ENCODE measurements at places on chromosomes 2 and 18.

DNA sequence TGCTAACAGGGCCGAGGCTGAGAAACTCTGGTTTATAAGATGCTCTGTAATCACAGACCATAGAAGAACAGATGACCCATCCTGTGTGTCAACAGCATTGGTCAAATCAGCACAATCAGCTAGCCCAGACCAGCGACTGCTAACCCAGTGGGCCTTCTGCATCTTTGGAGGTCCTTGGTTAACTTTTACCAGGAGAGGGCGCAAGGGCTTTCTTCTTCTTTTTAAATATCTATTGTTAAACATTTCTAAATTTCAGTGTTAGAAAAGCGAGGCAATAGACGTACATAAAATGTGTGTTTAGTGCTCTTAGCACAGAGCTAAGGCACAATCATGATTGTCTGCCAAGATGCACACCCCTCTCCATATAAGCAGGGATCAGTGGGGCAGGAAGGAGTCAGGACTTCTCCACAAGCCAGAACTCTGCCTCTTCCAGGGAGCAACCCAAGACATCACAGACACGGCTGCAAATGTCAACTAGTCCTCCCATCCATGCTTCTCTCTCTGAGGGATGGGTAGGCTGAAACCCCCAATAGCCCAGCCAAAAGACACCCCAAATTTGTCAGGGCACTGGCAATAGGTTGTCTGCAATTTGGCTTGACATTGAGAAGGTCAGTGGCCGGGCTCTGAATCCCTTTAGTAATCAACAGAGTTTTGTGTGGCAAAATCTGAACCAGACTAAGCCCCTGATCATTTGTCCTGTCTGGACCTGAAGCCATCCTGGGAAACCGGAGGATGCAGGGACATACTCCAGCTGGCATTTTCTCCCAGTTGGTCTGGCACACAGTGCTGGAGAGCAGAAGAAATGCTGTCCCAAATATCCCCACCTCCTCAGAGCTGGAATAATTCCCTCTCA, 188.2 kb downstream of the BCL2 start:
- peak; percentile 50 for DNase-seq

- DNase-seq: no peak
Observed at GRCh38 chr2:54370405-54371104, 85.6 kb upstream of the SPTBN1 start.

DNA sequence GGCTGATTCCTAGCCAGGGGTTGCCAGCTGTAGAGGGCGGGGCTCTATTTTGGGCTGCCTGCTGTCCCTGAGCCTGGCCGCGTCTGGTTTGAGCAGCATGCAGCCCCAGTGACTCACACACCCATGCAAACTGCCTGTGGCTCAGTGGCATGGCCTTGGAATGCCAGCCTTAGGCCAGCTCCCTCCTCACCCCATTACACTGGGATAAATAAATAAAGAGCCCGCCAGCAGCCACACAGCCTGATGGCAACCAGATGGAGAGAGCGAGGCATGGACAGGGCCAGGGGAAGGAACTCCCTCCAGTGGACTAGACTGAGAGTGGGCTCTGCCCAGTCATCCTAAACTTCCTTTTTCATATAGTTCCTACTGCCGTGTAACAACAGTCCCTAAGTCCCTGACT, 18.3 kb downstream of the NHEJ1 start:
- peak; percentile 50 for DNase-seq

DNA sequence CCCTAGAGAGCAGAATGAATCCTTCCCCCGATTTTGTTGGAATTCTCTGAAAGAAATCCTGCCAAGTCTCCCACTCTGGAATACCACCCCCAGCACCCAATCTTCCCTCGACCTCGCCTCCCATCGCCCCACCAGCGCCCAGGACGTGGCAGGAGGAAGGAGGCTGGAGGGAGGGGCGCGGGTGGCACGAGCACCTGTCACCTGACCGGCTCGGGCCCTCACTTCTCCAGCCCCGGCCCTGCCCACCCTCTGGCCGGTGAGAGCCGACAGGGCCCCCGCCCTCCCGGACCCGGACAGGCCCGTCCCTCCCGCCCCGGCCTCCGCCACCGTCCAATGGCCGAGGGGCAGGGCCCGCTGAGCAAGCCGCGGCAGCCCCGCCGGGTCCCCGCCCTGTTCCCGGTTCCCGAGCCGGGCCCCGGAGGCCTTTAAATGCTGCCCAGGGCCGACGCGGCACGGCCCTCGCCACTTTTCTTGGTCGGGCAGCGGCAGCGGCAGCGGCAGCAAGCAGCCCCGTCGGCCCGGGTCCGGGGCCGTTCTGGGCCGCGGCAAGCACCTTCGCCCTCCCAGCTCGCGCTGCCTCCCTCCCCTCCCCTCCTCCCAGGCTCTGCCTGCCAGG, at the start of gene LGALSL:
LGALSL (plus strand) TSS at position 393 of the 616 bp plus-strand sequence. CDS start 384 bp downstream, outside the sequence.
- no peak for DNase-seq

- DNase-seq: no peak
Observed at GRCh38 chr18:13635046-13635445, 91.3 kb downstream of the FAM210A start.

DNA sequence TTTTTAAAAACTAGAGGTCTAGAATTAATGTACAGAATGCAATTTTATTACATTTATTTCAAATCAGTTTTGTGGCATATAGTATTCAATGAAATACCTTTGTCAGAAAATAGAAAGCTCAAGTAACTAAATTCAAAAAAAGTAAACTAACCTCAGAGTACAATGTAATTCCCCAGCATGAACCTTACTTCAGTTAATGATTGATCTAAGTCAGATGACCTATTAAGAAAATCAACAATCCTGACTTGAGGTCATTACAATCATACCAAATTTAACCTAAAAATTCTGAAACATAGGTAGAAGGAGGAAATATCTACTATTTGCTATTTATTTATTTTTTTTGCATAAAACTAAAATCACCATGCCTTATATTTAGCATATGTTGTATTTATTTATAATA, 142.9 kb downstream of the CCDC102B start:
- no peak for DNase-seq

DNA sequence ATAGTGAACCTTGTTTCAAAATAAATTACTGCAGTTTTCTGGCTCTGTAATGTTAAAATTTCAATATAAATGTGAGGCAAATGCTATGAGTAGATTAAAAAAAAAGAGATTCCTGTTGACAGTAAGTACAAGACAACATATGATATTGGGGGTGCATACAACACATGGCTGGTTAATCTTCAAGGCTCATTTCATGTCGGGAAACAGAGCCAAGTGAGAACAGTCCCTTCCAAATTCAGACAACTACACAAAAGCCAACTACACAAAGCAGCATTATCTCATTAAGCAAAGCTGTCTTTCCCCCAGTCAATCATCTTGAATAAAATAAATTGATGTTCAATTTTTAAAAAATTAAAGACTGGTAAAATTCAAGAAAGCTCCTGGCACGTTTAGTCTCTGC, 549.2 kb downstream of the CCDC85A start:
- DNase-seq: no peak
